ENCODE measurements at places on chromosomes 2 and 18.
A peak's percentile ranks its signal among the peaks of the same experiment; 100 is the strongest.

- DNase-seq, result no peak
Measured at GRCh38 chr2:74708296-74708695, 54.2 kb downstream of the SEMA4F start.

GRCh38 chr2:97068074-97068473 is 26.6 kb downstream of the FAHD2B start:
- DNase-seq, result no peak

DNA sequence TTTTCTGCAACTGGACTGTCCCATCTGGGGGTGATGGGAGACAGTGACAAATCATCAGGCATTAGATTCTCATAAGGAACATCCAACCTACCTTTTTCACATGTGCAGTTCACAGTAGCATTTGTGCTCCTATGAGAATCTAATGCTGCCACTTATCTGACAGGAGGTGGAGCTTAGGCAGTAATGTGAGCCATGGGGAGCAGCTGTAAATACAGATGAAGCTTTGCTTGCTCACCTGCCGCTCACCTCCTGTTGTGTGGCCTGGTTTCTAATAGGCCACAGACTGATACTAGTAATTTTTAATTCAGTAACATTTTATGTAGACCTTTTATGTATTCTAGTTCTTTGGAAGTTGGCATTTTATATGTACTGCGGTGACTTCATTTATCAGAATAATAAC is 180.1 kb upstream of the SPOPL start:
- peak; percentile 53 for DNase-seq

GRCh38 chr2:131567891-131568290 is 40.2 kb downstream of the CCDC74A start:
- no peak for DNase-seq

- DNase-seq, result no peak
Measured at GRCh38 chr18:63210521-63210920, 109.0 kb downstream of the BCL2 start.

DNA sequence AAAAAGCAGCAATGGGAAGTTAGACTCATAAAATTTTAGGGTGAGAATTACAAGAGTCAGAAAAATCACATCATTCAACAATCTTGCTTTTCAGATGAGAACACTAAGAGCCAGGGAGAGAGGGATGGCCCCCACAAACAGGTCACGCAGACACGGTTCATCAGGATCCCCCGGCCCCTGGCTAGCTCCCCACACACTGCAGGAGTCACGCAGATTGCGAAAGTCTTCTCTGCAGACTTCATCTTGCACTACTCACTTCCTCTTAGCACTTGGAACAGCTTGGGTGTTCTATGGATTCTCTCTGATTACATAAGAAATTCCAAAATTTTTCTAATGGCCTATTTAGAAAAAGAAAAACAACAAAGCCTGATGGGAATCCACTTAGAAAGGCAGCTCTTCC is 21.6 kb upstream of the SULT1C2 start:
- DNase-seq, result no peak

GRCh38 chr2:237932731-237933131 is 34.1 kb upstream of the UBE2F start:
- DNase-seq, result no peak

DNA sequence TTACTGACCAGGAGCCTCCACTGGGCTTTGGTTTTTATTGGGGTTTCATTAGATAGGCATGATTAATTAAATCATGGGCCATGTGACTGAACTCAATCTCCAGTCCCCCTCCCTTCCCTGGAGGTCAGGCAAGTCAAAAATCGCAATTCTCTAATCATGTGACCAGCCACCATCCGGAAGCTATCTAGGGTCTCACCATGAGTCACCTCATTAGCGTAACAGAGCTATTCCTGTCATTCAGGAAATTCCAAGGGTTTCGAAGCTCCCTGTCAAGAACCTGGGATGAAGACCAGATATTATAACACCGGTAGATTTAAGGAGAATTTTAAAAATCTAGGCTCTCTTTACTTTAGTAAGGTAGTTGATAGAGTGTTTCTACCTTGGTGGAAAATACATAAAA is 180.3 kb upstream of the TCF4 start:
- no peak for DNase-seq

DNA sequence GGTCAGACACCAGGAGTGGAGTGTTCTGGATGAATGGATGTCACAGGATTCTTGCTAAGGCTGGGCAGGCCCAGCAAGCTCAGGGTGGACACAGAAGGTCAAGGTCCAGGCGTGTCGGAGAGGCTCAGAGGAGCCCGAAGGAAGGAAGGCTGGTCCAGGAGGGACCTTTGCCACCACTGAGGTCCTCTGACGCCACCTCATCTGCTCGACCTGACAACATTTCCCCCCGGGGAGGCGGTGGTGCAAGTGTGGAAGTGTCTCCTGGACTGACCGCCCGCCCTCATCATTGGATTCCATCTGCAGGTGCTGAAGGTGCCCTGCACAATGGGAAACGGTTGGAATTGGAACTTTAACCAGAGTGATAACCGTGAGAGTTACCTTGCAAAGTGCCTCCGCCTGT is 124.6 kb downstream of the RTP5 start:
- DNase-seq, result no peak

- peak; percentile 14 for DNase-seq
Measured at GRCh38 chr2:222304737-222305515, 6.1 kb upstream of the PAX3 start.

DNA sequence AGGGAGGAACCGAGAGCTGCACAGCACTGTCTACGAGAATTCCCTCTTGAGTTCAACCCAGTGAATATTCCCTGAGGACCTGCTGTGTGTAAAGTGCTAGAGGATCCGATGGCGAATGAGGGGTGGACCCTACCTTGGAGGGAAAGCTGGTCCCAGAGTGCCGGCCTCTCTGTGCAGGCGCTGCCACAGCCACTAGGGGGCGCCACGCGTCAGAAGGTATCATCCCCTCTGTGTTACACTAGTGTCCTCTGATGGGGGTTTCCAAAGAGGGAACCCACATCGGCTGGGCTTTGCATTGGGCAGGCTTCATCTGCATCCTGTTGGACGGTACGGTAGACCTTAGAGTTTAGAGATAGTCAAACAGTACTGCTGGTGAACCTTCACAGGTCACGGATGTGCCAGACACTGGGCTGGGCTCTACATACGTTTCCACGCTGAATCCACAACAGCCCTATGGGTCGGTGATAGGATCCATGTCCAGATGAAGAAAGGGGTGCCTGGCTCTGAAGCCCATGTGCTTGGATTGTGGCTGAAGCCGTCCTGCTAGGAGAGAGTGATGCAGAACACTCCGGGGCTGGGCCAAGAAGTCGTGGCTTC is 39.0 kb downstream of the COA5 start:
- DNase-seq, result no peak

DNA sequence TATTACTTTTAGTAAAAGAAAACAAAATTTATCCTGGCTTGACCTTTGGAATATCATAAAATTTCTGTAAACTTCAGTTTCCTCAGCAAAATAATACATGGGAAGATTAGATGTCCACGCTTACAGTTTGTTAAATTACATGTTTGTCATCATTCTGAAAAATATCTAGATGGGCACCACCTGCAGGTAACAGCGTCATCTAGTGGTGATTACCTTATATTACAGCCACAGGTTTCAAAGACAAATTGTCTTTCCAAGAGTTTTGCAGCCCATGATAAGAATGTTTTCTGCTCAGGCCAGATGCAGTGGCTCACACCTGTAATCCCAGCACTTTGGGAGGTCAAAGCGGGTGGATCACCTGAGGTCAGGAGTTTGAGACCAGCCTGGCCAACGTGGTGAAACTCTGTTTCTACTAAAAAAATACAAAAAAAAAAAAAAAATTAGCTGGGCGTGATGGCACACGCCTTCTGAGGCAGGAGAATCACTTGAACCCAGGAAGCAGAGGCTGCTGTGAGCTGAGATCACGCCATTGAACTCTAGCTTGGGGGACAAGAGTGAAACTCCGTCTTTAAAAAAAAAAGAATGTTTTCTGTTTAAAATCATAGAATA is 96.3 kb upstream of the RASGRP3 start:
- DNase-seq, result peak; percentile 2

- no peak for DNase-seq
Measured at GRCh38 chr18:67476585-67476984, 39.9 kb downstream of the DSEL start.

DNA sequence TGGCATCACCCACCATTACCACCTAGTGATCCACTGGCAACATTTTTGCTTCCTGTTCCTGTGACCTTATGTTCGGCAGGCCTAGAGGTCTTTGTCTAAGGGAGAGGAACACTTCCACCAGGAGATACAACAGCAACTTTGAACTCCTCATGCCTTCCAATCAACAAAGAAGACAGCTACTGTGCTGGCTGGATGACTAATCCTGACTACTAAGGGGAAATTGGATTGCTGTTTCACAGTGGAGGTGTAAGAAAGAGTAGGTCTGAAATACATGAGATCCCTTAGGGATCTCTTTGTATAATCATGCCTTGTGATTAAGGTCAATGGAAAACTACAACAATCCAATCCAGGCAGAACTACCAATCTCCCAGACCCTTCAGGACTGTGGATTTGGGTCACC is 45.2 kb downstream of the EIF2AK3 start:
- DNase-seq, result no peak

- DNase-seq, result no peak
Measured at GRCh38 chr2:228747483-228747882, 523.6 kb downstream of the PID1 start.

DNA sequence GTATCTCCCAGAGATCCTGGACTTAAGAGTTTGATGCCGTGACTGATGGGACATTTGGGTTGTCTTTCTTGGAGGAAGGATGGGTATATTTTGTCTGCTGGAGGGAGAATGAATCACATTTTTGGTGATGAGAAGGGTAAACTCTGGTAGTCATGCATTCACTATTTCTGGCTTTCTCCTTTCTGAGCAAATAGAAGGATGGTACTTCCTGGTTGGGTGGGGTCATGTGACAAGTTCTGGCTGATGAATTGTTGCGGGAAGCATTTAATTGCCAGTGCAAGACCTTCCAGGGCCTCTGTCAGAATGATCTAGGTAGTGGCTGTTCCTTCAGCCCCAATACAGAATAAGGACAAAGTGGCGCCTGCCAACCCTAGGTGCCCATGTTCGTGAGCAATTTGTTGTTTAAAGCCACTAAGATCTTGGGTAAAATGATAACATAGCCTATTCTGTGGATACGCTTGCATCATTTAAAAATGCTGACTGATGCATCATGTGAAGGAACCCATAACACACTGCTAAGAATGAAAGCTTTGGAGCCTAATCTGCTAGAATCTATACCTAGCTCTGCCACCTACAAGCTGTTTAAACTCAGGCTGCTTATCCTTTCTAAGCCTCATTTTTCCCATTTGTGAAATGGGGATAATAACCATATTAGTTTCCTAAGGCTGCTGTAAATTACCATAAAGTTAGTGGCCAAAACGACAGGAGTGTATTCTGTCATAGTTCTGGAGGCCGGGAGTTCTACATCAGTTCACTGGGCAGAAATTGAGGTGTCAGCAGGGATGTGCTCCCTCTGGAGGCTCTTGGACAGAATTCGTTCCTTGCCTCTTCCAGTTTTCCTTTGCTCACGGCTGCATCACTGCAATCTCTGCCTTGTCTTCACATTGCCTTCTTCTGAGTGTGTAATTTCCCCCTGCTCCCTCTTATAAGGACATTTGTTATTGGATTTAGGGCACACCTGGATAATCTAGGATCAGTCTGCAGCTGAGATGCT is 281.3 kb downstream of the AGPS start:
- no peak for DNase-seq

DNA sequence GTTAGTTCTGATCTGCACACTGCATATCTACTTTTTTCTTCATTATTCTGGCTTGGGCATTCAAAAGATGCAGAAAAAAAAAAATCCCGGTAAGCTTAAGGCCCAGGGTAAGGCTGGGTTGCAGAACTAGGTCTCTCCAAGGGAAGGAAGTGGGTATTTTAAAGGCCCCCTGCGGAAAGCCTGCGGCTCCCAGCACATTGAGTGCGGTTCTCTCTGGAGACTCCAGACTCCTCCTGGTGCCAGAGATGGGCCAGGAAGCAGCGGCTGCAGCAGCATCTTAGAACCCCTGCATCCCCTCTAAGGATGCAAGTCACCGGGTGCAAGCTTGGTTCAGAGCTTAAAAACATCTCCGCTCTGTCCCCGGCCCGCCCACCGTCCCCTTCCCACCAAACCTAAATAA is 49.5 kb downstream of the TGIF1 start:
- DNase-seq, result no peak

DNA sequence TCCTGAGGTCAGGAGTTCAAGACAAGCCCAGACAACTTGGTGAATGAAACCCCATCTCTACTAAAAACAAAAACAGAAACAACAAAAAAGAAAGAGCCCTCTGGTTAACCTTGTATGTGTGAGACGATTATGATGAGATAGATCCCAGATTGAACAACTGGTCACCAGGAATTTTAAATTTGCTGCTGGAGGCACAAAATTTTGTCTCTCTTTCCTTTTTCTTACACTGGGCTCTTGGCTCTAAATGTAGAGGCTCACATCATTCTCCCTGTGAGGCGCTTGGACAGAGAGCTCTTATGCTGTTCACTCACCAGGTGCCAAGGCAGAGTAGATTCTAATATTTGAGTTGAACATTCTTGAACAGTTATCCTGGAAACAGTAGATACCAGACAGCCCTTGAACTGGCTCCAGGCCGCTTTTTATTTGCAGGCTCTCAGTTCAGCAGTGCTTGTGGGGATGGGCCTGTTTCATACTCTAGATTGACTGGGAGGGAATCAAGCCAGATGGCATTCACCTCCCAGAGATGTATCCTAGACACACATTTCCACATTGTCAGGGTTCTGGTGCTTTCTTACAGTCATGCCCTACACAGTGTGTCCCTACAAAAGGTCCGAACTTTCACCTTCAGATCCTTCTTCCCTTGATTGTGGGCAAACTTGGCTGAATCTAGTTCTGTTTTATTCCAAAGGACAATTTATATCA is 1159.6 kb downstream of the RPIA start:
- no peak for DNase-seq

DNA sequence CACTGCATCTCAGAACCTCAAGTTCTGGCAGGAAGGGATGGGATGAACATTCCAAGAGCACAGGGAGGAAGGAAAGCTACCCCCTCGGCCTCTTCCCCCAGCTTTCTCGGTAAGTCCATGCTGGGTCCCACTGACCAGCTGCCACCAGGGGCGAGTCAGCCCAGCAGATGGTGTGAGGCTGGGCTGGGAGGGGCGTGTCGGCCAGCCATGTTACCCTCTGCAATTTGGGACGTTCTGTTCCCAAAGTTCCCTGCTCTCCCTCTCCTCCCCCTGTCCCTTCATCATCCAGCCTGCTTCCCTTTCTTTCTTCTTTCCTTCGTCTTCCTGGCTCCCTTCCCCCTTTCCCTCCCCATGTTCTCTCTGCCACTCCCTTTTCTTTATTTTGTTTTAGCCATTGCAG is 74.3 kb upstream of the TNP1 start:
- no peak for DNase-seq

GRCh38 chr2:2788076-2788475 is 457.0 kb upstream of the MYT1L start:
- no peak for DNase-seq

DNA sequence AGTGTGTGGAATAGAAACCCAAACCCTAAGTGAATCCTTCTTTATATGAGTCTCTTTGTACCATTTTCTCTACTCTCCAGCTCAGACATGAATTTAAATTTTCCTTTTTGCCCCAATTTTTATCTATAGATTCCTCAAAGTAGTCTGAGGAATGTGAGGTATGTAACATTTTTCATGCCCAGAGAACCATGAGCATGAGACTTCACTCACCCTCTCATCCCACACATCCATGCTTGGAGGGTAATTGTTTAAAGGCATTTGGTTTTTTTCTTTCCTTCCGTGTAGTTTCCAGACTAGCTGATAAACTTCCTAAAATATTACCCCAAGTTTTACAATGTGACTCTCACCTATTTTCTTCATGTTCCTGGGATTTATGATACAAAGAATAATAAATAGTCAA is 2056.8 kb upstream of the CELF4 start:
- no peak for DNase-seq

All from NCI-H748 treated with DMSO at 0.1 percent for 48 hours (cell line).